GM04504 (cell line): ENCODE measurements at places on chromosomes 1 and 21.

DNA sequence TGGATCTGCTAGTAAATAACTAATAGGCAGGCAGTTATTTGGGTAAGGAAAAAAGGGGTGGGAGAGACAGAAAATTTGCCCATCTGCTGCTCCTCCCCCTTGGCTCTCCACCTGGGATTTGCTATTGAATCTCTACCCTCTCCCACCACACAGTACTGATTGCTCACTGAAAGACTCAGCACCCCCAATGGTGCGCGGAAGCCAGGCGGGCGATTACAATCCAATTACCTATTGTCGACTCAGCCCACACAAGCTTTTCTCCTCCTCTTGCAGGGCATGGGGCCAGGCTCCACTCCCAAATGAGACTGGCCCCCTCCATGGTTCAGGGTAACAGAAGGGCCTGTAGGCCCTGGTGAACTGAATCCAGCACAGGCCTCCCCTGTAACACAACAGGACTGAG, 2.7 kb upstream of the HMGN2 start:
- no peak for DNase-seq

DNA sequence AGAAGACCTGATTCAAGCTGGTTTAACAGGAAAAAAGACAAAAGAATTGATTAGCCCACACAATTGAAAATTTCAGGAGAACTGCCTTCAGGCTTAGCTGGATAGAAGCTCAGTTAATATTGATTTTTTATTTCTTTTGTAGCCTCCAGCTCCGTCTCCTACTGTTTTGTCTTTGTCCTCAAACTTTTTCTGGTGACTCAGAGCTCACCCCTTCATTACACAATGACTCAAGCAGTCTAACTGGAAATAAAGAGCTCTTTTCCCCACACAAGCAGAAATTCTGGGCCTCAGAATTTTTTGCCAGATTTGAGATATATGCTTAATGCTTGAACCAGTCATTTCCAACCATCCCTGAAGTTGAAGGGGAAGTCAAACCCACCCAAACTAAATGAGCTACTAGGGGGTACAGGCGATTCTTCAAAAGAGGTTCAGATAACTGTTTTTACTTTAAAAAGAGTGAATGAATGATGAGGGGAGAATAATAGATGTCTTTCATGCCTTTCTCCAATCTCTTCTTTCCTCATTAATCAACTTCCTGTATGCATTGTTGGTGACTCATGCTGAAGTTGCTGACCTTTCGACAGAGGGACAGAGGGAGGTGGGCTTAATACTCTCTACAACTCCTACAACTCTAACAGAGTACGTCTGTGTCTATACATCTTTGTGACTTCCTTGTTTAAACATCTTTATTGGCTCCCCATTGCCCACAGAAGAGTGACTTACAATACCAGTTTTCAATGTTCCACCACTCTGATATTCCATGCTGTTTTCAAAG, 6.2 kb upstream of the ACP6 start:
- no peak for DNase-seq

GRCh38 chr1:94329276-94329675, 88.9 kb upstream of the ABCD3 start:
- no peak for DNase-seq

- DNase-seq, result no peak
Measured at GRCh38 chr1:192697771-192698170, 61.8 kb downstream of the RGS13 start.

DNA sequence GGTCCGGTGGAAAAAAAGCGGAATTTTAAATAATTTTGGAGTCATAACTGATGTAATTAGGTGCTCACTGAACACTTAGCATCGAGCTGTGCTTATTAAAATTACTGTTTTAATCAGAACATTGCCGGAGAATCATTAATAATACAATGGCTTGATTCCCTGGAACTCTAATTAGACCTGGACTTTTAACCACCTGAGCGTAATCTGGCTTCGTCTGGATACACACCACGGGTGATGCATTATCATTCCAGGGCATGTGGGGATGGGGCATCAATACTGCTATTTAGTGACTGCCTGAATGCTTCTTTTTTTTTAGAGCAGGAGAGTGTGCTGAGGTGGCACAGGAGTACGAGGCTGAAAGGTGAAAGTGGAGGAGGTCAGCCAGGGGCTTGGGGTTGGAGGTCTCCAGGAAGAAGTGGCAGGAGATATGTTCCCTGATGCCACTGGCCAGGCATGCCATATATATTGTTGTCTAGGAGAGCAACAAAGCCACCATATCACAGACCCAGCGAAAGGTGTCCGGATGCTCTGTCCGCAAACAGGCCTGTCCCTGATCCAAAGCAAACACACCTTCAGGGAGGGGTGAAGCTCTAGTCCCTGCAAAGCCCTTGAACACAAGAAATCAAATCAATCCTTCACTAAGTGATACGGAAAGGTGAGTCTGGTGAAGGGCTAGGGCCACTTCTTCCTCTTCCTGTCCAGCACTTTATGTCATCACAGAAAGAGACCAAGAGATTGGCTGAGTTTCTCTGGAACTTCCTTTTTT, 125.2 kb downstream of the PLXNA2 start:
- DNase-seq, result no peak

DNA sequence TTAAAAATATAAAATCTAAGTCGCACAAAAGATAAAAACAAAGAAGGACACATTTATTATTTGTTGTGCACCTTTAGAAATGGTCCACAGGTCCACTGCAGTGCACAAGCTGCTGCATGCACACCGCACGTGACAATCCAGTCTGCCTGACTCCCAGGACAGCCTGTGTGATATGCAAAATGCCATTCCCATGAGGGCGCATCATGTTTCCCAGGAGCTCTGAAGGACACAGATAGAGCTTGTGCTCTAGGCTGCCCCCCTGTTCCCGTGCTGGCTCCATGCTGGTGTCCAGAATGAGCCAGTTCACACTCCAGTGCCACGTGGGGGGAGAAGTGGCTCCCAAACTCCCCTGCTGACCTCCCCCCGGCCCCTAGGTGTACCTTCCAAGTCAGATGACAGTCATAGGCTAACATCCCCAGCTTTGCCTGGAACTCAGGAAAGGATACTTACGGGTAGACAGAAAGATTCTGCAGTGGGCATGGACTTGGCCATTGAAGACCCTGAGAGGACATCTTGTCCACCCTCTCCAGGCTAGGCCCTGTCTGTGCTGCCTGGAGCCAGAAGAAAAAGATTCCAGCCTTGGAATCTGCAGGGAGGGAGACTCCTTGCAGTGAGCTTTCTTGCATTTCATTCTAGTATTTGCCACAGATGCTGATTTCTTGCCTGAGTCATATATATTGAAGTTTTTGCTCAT, 26.3 kb downstream of the RAB7B start:
- no peak for DNase-seq

- DNase-seq, result no peak
Measured at GRCh38 chr1:200980452-200980772, 43.1 kb downstream of the KIF21B start.

DNA sequence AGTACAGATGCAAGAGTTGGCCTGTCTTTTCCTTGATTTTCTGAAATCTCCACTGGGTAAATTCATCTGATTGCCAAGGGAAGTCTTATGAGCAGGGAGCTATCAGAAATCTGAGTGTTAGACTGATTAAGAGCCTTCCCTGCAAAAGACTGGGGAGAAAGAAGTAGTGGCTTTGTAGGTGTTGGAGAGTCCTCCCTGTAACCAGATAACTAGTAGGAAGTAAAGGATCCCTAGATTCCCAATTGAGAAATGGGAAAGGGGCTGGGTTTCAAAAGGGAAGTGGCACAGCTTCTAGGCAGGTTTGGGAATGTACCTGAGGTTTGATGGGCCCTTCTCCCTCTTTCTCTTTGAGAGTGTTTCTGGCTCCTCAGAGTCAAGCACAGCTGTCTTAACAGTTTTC, 2.1 kb downstream of the TLCD4 start:
- DNase-seq, result no peak

DNA sequence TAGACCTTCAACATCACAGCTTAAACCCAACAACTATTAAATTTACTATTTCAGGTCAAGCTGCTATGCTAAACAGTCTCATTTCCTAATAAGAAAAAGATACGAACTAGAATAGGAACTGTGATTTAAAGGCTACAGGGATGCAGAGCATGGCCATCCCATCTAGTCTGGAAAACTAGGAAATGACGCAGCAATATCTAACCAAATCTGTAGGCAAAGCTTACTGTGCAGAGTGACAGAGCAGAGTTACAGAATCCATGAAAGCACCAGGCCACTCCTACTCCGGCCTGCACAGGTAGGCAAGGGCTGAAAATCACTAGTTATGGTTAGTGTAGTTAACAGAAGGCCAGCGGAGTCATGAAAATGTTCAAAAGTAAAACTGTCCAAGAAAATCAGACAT, 2.1 kb downstream of the HLCS start:
- no peak for DNase-seq

DNA sequence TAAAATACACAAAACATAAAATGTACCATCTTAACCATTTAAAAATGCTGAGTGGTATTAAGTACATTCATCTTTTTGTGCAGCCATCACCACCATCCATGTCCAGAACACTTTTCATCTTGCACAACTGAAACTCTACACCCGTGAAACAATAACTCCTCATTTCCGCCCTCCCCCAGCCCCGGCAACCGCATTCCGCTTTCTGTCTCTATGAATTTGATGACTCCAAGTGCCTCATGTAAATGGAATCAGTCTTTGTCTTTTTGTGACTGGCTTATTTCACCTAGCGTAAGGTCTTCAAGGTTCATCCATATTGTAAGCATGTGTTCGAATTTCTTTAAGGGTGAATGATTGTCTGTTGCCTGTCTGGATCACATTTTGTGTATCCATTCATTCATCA, 37.2 kb downstream of the SCCPDH start:
- DNase-seq, result no peak

DNA sequence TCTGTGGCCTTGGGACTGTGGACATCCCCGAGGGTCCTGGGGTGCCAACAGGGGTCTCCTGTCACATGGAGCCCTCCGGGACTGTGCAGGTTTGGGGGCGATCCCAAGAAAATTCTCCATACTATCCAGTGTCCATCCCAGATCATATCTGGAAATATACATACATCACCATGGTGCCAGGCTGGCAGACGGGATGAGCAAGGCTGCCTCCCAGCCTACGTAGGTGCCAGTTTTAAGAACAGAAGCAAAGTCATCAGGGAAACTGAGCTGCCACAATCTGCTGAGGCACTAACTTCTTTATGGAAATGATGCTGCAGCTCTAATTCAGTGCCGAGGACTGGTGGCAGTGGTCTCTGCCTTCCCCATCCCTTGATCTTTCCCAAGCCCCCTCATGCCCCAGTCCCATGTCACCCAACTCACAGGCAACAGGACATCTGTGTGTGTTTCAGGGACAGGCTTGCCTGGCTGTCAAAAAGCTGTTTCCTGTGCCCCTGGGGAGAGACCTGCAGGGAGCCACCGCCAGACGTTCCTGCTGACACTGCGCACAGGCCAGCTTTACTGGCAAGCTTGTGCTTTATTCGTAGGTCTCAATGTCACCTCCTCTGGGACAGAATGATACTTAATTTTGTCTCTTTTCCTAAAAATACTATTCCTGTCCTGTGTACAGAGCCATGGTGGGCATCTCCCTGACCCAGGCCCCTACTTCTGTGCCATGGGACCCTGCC, 15.5 kb downstream of the TEX35 start:
- no peak for DNase-seq
